Stimulated activated CD8-positive, alpha-beta memory T cell treated with anti-CD3 and anti-CD28 coated beads, Interleukin-4, amount 100 ng/mL, for 48 hours (primary cell): ENCODE measurements at places on chromosomes 2 and 18.
A peak's percentile ranks its signal among the peaks of the same experiment; 100 is the strongest.

GRCh38 chr2:216142540-216142939 lies 33.4 kb downstream of the XRCC5 start:
- peak; percentile 36 for DNase-seq

DNA sequence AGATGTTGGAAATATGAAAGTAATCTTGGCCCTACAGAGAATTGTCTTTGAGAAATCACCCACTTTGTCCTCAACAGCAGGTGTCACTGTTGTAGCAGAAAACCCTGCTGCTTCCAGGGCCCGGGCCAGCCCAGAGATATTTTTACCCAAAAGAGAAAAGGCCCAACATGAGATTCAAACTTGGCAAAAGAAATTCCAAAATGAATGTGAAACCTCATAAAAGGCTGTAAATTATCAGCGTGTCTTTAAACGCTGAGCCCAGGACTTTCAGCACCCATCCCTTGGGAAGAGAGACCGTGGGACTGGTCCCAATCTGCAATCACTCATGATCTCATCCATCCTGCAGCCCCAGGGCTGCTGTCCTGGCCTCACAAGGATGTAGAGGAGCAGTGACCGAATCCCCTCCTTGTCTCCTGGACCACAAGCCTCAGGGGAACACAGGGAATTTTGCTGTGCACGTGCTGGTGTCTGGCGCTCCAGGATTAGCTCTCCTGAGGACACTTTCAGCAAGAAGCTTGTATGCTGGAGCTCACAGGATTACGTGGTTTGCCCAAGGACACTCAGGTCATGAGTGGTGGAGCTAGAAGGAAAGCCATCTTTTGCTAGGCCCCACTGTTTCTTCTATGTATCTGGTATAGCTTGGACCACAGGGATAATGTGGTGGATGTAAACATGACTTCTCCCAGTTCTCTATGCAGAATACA lies 202.1 kb downstream of the RNF144A start:
- peak; percentile 33 for DNase-seq

DNA sequence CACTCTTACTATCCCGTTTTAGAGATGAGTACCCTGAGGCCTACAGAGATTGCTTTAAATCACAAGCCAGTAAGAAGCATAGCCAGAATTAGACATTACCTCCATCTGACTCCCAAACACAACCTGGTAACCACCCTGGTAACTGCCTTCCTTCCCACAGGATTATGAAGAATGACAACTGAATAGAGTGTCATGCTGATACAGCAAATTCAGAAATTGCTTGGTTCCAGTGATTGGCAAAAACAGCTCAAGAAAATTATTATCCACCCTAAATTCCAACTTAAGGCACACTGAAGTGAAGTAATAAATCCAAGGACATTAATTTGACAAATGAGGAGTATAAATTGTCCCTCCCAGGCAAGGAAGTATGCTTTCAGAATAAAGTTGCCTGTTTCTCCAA lies 195.8 kb upstream of the RBMS1 start:
- no peak for DNase-seq

DNA sequence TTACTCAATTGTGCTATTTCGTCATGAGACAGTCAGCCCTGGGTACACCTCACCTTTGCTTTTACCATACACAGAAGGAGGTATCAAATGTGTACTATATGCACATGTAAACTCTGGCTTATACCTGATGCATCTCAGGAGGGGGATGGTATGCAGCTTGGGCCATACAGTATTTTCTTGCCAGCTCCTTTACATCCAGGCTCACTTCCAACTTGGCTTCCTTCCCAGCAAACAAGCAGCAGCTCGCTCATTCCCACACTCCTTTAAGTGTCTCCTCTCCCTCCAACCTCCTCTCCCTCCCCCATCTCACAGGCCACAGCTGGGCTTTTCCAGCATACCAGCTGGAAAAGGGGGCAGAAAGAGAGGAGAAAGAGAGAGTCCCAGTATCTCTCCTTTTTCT lies 9.6 kb downstream of the MARCHF4 start:
- no peak for DNase-seq

GRCh38 chr2:136195226-136195625 lies 77.3 kb upstream of the CXCR4 start:
- DNase-seq, result no peak

- no peak for DNase-seq
Measured at GRCh38 chr2:48914477-48915089, 159.1 kb upstream of the LHCGR start.

- DNase-seq, result no peak
Measured at GRCh38 chr18:9826685-9827084, 59.1 kb upstream of the TXNDC2 start.

GRCh38 chr18:6638447-6638846 lies 91.1 kb upstream of the ARHGAP28 start:
- no peak for DNase-seq

DNA sequence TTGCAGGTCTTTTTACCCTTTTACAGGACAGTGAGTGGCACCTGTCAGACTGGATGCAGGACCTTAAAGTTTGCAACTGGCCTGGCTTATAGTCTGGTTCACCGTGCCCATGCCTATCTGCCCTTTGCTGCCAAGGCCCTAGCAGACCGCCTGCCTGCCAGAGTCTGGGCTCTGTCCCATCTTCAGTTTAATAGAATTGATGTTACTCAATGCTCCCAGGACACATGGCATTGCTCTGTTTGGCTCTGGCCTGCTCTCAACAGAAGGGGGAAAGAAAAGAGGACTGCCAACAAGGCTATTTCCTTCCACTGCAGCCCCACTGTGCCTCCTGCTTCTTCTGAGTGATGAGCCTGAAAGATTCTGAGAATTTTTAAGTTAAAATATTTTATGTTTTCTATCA lies 25.6 kb upstream of the TMEM178A start:
- DNase-seq, result no peak

DNA sequence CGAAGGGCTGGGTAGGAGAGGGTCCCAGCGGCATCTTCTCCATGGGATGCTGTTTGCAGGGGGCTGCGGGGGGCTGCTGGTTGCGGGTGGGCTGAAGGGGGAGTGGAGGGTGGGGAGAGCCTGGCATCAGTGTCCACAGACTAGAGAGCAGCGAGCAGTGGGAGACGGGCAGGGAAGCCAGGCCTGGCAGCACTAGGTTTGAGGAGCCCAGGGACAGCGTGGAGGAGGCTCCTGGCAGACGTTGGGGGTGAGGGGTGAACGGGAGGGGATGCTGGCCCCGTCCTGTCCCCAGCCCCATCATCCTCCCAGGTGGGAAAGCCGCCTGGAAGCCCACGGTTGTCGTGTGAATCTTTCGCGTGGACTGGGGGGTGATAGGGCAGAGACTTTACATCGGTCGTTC lies 48.2 kb upstream of the TFCP2L1 start:
- DNase-seq, result no peak
